ENCODE measurements at places on chromosomes 2 and 18.

GRCh38 chr2:7405861-7406715 is 488.9 kb downstream of the RNF144A start:
- no peak for DNase-seq

GRCh38 chr2:219707496-219708285 is 80.3 kb downstream of the SLC4A3 start:
- DNase-seq: no peak

GRCh38 chr2:21067859-21068537 is 24.1 kb upstream of the APOB start:
- no peak for DNase-seq

- DNase-seq: no peak
These were observed 94.5 kb downstream of the SNTG2 start for GRCh38 chr2:1045109-1045508.

- DNase-seq: no peak
These were observed 869.4 kb upstream of the VRK2 start for GRCh38 chr2:57177176-57177575.

- DNase-seq: no peak
These were observed 61.2 kb upstream of the B3GNT7 start for GRCh38 chr2:231334179-231334930.

Measured in left forelimb (tissue), 1 donor.